ENCODE measurements at places on chromosomes 5 and 9. TPM values are rescaled to one million over a fixed set of nuclear protein-coding genes. Genes with fewer than 3 reads are reported as not detected.

- no peak for DNase-seq
Observed at GRCh38 chr5:74056789-74057164, 430.8 kb downstream of the ARHGEF28 start.

DNA sequence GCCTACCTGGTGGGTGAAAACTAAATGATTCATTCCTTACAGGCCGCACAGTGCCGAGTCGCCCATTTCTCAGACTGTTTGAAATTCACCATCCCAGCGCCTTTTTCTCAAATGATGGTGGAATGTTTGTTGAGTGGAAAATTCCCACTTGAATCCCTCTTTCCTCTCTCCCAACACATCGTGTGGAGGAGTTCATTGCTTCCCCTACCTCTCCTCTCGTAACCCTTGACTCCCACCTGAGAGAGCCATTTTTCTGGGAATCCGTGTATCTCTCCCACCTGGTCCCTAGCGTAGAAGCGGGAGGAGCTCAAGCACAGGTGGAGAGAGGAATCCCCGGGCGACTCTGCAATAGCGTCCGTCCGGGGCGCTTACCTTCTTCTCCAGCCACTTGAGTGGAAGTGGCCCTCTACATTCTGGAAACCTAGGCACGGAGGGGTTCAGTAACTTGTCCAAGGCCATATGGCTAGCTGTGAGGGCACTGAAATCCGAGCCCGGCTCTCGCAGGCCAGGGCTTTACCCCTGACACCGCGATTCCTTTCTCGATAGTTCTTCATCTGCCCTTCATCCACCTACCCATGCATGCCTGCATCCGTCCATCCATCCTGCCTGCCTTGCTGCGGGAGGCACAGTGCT lies 683 bp downstream of the OSMR start:
- no peak for DNase-seq

DNA sequence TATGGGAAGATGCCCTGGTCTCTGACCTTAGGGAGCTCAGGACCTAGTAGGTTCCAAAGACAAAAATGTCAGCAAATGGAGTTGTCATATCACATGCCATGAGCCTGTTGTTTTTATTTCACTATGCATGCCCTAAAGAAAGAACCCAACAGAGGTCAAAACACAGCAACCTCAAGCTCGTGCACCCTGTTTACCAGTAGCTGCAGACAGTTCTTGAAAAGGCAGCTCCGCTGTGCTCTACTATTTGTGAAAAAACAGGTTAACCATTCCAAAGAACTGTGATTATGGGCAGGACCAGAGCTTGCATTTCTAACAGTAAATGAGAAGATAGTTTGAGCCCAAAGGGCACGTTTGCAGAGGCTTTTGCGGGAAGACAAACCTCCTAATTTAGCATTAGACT lies 22.8 kb downstream of the ITK start:
- no peak for DNase-seq

DNA sequence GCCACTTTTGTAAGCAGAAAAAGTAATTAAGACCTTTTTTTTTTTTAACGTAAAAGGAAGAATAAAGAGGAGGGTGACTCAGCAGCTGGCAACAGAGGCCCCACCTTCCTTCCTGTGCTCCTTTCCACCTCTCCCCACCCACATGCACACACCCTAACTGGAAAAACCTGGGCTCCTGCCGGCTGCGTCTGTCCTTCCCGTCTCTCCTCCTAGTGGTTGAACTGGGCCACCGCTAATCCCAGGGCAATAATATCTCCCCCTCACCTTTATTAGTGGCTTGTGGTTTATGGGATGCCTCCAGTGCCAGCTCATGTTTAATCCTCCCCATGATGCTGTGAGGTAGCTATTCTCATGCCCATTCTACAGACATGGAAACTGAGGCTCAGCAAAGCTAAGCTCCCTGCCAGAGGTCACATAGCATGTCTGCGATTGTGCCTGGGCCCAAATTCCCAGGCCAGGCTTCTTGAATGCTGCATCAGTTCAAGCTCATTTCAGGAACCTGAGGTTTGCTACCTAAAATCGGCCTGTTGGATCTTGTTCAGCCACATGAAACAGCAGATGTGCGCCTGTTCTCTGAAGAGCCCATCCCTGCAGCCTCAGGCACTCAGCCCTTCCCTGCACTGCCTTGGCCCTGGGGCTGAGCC lies 60.9 kb upstream of the IL17B start:
- DNase-seq = no peak

GRCh38 chr9:4547016-4547415 lies 56.7 kb downstream of the SLC1A1 start:
- DNase-seq = no peak

GRCh38 chr9:35335164-35335563 lies 154.7 kb upstream of the RUSC2 start:
- DNase-seq = no peak

GRCh38 chr5:52989025-52989780 lies at the start of gene ITGA2:
ITGA2 (plus strand) TSS chr5:52989352; CDS start chr5:52989469, 117 bp downstream.
- peak; percentile 44 for DNase-seq

GRCh38 chr9:137149942-137150616 lies 11.1 kb downstream of the GRIN1 start:
- no peak for DNase-seq

DNA sequence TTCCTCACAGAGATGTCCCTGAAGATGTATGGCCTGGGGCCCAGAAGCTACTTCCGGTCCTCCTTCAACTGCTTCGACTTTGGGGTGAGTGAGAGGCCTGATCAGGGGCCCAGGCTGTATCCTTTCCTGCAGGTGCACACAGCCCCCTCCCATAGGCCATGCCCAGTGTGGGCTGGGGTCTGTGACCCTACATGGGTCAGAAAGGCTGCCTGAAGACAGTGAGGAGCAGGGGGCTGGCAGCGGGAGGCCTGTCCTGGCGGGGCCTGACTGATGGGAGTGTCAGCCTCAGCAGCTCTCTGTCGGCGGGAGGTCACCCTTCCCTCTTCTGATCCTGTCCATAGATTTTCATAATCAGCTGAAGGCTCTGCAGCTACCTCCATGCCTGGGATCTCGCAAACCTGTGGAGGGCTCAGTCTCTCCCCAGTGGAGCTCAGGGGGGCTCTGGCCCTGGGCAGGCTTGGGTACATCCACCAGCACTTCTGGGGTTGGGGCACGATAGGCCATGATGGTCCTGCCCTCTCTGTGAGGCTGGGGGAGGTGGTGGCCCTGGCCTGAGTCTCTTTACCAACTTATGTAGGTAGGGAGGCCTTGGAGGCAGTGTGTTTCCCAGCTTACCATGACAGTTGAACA lies 98.5 kb downstream of the CACNA1B start:
- no peak for DNase-seq

- no peak for DNase-seq
Observed at GRCh38 chr5:100472091-100472490, 63.1 kb upstream of the FAM174A start.

GRCh38 chr5:58927181-58927580 lies 344.3 kb downstream of the RAB3C start:
- no peak for DNase-seq

CEP120 gene
- total RNA-seq = 55.8 TPM

LTC4S gene
- 13.6 TPM for total RNA-seq

FOXD4L3 gene
- not detected for total RNA-seq
